ENCODE measurements at places on chromosomes 16 and 17. TPM values are rescaled to one million over a fixed set of nuclear protein-coding genes. Genes with fewer than 3 reads are reported as not detected.

The ABCC3 gene
- 153 TPM for total RNA-seq

The C16orf89 gene
- total RNA-seq, result not detected

The TANC2 gene
- 29.9 TPM for total RNA-seq

The CASKIN2 gene
- total RNA-seq, result 10.5 TPM

The TMC8 gene
- 0.35 TPM for total RNA-seq

The KRT36 gene
- total RNA-seq, result not detected

The FGF11 gene
- total RNA-seq, result 1.1 TPM

The OR4D1 gene
- 0.02 TPM for total RNA-seq

The MYCBPAP gene
- 0.53 TPM for total RNA-seq

The PCGF2 gene
- 62.4 TPM for total RNA-seq
